ENCODE measurements at places on chromosomes 2 and 18.
A peak's percentile ranks its signal among the peaks of the same experiment; 100 is the strongest.

DNA sequence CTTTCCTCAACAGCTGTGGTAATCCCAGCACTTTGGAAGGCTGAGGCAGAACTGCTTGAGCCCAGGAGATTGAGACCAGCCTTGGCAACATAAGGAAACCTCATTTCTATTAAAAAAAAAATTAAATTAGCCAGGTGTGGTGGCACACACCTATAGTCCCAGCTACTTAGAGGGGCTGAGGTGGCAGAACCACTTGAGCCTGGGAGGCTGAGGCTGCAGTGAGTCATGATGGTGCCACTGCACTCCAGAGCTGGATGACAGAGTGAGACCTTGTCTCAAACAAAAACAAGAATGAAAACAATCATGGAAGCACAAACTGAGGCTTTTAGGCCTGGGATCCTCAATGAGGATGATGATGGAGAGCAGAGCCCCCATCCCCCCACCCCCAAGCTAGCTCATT is 19.8 kb downstream of the GAREM1 start:
- DNase-seq = no peak

GRCh38 chr2:181607629-181608590 is 49.0 kb downstream of the CERKL start:
- DNase-seq = no peak

- DNase-seq = peak; percentile 70
These were observed 816 bp downstream of the CDH2 start for GRCh38 chr18:28175930-28176697.

GRCh38 chr2:6863792-6864191 is 1.9 kb downstream of the CMPK2 start:
- no peak for DNase-seq

DNA sequence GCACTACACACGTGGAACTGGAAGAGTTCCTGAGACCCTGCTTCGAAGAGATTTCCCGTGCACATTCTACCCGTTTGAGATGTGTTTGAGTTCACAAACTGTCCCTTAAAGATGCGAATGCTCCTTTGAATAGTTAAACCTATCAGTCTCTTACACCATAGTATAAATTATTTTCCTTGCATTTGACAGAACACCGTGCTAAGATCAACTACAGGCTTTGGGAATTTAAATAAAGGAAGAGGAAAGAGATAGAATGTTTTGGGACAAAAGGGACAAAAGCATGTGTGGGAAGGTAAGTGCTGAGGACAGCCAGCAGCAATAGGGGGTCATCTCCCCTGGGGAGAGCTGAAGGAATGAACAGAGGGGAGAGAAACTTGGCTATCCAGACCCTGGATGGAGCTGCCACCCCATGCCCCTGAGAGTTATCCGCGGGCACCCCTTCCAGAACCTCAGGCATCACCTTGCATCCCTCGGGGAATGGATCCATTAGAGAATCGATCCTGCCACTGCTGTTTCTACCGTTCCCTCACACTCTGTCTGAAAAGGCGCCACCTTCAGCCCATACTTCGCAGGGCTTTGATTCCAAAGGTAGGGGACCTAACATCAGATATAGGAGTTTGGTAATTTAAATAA is 888 bp upstream of the ADCY3 start:
- DNase-seq = no peak

GRCh38 chr2:57943315-57943714 is 103.3 kb upstream of the VRK2 start:
- DNase-seq = peak; percentile 34

- no peak for DNase-seq
These were observed 148.1 kb downstream of the ACKR3 start for GRCh38 chr2:236717729-236718128.

- no peak for DNase-seq
These were observed 1.5 kb downstream of the STK25 start for GRCh38 chr2:241506793-241507429.

DNA sequence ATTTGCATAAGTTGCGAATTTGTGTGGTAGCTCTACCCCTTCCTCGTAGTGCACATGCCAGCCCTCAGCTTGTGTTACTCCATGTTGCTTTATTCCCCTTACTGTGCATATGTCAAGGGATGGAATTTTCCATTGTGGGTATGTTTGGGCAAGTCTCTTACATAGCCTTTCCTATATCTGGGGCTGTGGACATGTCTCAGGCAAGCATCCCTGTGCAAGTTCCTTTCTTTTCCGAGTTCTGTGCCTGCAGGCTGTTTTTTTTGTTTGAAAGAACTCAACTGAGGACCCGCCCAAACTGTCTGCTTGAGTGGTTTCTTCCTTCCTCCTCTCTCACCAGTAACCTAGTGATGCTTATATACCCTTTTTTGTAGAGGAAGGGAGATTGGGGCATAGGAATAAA is 1739.1 kb upstream of the PIK3C3 start:
- no peak for DNase-seq

DNA sequence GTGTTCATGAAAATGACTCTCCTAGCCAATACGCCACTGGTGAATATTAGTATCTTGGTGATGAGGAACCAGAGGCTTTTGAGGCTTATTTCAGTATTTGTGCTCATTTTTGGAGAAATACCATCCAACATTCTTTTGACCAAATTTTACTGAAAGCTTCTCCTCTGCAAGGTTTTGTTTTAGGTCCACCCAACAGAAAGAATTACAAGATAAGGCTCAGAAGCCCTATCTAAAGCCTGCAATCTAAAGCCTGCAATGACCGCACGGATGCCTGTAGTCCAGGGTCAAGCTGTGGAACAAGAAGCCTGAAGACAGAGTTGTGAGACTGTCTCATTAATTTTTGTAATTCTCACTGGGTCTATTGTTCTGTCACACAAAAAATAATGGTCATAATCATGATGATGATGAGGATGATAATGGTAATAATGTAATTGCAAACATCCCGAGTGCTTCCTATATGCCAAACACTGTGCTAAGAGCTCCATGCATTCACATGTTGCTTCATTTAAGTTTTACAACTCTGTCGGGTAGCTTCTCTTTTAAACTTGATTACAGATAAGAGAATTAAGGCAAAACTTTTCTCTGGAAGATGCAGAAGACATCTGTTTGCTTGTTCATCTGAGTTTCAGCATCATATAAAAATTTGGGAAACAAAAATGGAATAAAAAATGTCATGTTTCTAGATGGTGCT is 33.2 kb upstream of the NCOA1 start:
- no peak for DNase-seq

DNA sequence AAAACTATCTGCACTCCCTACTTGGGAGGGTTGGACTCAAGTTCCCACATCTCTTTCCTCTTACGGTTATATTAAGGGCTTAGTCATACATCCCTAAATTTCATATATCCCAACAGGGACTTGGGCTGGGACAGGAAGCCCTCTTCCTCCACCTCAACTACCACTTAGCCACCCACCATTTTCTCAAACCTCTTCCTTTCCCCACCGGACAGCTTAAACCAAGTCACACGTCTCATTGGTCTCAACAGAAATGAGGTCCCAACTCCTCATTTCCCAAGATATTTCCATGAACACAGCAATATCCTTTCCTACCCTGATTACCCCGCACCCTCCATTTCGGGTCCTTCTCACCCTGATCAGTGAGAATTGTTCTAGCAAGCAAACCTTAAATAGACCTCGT is 736 bp downstream of the ZSCAN30 start:
- DNase-seq = no peak

DNA sequence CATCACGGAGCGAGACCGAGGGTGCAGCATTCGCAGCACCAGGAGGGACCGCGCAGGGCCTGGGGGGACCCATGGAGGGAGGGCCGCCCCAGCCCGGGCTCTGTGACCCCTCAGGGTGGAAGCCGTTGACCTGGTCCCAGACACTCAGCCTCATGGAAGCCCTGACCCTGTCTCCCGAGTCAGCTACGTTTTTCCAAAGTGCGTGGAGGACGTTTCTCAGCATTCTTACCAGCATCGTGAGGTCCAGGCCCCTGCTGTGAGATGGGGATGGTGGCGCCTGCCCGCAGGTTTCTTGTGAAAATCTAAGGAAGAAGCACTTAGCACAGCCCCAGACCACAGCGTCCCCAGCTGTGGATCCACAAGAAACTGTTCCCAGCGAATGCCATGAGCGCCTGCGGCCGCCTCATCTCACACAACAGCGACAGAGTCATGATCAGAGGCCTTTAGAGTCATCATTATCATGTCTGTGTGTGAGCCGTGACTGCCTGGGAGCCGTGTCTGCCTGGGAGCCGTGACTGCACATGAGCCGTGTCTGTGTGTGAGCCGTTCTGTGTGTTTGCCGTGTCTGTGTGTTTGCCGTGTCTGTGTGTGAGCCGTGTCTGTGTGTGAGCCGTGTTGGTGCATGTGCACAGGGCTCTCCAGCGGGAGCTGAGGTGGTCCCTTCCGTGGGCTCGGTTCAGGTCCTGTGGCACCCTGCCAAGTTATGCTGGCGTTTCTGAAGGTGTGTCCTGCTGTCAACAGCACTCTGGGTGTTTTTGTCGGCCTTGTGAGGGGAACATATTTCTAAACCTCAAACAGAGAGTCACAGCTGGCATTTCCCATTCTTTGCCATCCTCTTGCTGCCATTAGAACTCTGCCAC is 49.2 kb upstream of the KCNG2 start:
- no peak for DNase-seq

DNA sequence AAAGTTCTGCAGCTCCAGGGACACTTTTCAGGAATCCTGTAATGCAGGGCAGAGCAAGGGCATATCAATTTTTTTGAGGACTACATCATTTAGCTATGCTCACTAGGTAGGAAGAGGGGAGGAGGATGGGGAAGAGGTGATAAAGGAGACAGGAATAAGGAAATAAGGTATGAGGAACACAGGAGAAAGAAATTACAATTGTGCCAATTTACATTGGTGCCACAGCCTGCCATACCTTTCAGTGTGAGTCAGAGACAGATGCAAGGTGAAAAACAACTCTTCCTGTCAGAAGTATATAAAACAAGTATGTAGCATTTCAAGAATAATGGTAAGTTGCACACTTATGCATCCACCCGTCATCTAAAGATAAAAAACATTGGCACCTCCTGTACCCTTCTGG is 5.4 kb upstream of the MRPS9 start:
- DNase-seq = no peak

DNA sequence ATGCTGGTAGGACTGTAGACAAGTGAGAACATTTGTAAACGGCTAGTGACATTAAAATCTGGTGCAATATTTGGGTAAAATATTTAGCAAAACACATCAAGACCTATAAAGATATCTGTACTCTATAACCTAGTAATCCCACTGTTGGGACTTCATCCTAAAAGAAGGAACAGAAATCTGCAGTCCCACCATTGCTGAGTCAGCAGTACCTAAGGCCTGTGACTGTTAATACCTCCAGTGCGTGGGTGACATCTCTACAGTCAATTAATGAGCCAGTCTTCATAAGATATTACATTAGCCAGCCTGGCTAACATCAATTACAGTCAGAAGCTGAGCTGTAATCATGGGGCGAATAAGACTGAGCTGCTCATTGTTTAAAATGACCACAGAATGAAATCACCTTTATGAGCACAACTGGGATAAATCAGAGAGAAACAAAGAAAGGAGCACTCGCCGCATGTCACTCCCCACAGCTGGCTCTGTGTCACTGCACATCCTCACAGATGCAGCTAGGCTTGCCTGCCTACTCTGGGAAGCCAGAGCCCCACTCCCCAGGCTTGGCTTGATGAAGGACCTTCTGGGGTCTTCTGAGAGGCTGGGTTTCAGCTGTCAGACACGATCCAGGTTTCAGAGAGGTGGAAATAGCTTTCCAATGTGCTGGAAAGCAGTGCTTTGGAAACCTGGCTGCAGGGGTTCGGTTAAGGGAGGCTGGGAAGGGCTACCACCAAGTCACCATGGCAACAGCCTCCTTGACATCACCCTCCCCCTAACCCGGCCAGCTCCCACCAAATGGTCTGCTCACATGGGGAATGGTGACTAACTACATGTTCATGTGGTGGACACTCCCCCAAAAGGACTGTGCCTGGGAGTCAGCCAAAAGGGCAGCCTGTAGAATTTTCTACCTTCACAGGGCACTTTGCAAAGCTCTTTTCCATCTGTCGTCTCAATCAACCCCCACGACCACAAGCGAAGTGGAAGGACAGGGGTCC is 145.0 kb downstream of the ZBTB7C start:
- peak; percentile 11 for DNase-seq

- peak; percentile 2 for DNase-seq
These were observed 24.9 kb downstream of the PECR start for GRCh38 chr2:216056739-216057138.

DNA sequence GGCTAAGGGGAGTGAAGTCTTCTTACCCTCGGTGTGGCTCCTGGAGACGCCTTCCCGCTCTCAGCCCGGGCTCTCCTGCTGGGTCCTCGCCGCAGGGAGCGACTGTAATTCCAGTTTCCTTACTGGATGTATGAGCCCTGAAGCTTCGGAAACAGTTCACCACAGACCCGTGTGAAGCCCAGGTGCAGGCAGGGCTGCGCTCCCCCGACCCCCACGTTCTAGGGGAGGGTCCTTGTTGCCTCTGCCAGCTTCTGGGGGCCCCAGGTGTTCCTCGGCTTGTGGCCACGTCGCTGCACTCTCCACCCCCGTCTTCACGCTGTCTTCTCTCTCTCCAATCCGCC is 5.1 kb upstream of the ASB1 start:
- no peak for DNase-seq

GRCh38 chr18:76932026-76932819 is 109.9 kb downstream of the ZNF236 start:
- DNase-seq = no peak

- DNase-seq = peak; percentile 67
These were observed 5.4 kb downstream of the HS6ST1 start for GRCh38 chr2:128313091-128313836.

DNA sequence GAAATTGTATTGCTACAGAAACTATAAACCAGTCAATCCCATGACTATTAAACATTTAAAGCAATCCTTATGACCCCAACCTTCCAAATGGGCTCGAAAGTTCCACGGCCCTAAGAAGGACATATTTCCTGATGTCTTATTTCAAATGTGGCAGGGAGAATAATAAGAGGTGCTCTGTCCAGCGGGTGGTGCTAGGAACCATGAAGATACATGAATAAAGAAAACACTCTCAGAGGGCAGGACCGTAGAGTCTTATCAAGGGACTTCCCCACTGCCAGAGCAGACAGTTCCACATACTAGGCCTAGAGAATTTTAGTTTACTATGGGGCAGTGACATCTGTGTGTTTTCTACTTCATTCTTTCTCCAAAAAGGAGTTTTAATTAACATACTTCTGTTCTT is 187.1 kb upstream of the PIK3C3 start:
- peak; percentile 43 for DNase-seq

DNA sequence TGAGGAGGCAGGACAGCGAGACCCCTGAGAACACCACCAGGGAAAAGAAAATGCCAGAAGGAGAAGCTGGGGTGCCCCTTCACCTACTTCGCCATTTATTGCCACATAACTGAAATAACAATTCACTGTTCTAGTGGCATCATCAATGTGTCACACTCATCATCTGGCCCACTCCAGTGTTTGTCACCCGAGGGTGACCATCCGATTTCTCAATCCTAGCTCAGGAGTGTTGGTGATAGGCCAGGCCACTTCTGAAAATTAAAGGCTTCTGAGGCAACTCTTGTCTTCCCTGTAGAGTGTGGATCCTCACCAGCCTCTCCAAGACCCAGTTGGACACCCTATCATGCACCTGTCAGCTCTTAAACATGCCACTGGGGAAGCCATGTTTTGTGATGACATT is 62.9 kb upstream of the BZW1 start:
- no peak for DNase-seq

GRCh38 chr2:105665480-105665879 is 79.2 kb upstream of the NCK2 start:
- DNase-seq = no peak
